ENCODE measurements at places on chromosomes 2 and 18.
A peak's percentile ranks its signal among the peaks of the same experiment; 100 is the strongest.

DNA sequence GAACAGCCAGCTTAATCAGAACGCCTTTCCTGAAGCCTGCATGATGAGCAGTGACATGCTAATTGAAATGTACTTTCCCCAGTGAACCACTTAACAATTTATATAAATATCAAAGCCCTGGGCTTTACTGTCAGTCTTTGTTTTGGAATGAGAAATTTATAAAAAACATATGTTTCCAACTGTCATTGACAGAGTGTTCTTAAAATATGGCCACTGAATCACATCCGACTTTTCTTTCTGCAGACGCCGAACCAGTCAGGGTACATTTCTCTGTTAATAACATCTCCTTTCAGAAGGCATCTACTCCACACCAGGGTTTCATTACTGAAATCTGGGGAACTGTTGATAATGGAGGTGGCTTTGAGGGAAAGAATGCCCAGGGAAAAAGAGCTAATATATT lies 343.7 kb downstream of the INSIG2 start:
- DNase-seq: no peak

- DNase-seq: no peak
These were observed 3.4 kb downstream of the MBP start for GRCh38 chr18:77129150-77129551.

- DNase-seq: no peak
These were observed 249.3 kb upstream of the GULP1 start for GRCh38 chr2:188042412-188042811.

GRCh38 chr2:212901604-212902275 lies 249.7 kb downstream of the IKZF2 start:
- DNase-seq: no peak

- DNase-seq: no peak
These were observed 12.4 kb downstream of the HS6ST1 start for GRCh38 chr2:128306081-128306930.

DNA sequence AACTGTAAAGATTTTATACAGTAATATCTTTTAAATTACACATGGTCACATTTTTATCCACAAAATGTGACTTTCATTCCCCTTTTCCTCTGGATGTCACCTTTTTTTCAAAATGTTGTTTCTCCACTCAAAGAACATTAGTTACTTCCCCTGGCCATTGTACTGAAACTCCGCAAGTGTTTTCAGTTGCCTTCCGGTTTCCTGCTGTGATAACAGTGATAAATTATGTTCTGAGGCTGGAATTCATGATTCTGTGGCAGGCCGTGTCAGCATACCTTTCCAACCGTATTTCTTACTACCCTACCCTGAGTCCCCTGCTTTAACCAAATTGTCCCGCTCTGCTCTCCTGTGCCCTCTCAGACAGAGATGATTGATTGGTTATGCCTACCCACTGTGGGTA lies 53.5 kb downstream of the MGAT5 start:
- DNase-seq: no peak

DNA sequence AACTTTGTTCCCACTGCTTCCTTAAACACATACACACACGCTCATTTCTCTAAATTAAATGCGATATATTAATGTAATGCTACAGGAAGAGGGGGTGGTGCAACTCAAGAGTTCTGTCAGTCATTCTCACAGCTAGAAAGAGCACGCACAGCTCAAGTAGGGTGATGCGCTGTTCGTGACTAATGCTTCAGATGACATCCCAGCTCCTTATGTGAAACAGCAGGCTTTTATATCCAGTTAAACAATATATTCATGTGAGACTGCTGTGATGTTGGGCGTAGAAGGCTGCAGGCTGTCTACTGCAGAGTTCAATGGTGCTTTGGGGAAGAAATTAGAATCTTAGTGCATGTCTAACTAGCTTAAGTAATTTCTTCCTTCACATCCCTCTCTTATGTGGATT lies 912.6 kb upstream of the FSHR start:
- no peak for DNase-seq

- no peak for DNase-seq
These were observed 2183.6 kb upstream of the CELF4 start for GRCh38 chr18:39749154-39749553.

DNA sequence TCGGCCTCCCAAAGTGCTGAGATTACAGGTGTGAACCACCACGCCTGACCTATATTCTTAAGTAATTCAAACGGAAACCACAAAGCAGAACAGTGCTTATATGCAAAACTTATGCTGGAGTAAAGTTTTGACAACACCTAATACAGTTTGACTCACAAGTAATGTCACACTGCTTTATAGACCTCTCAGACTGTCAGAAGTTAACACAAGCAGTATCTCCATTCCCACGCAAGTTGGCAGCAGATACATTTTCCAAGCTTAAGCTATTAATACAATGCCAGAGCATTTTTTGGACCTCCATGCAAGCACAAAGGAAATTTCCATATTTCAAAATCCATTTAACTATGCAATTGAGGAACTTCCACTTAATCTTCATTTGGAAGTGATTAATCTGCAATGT lies 21.0 kb upstream of the SANBR start:
- DNase-seq: no peak

DNA sequence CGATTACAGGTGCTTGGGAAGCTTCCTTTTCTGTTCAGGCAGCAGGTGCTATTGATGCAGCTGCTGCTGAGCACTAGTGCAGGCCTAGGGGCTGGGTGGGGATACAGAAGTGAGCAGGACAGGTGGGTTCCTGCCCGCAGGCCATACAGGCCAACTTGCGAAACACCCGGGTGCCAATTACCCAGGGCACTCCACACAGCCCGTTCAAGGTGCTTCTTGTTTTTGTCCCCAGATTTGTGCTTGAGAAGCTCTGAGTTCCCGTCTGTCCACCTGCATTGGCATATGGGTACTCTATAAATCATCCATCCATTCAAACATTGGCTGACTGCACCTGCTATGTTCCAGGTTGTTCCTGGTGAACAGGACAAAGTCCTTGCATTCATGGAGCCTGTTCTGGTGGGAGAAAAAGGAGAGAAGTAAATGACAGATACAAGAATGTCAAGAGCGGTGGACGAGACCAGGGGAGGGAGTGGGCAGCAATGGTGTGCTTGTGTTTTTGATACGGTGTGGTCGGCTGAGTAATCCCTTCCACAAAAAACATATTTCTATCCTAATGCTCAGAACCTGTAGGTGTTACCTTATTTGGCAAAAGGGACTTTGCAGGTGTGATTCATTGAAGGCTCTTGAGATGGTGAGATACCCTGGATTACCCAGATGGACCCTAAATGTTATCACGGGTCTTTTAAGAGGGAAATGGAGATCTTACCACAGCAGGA lies 31.4 kb downstream of the SH3BP4 start:
- no peak for DNase-seq

DNA sequence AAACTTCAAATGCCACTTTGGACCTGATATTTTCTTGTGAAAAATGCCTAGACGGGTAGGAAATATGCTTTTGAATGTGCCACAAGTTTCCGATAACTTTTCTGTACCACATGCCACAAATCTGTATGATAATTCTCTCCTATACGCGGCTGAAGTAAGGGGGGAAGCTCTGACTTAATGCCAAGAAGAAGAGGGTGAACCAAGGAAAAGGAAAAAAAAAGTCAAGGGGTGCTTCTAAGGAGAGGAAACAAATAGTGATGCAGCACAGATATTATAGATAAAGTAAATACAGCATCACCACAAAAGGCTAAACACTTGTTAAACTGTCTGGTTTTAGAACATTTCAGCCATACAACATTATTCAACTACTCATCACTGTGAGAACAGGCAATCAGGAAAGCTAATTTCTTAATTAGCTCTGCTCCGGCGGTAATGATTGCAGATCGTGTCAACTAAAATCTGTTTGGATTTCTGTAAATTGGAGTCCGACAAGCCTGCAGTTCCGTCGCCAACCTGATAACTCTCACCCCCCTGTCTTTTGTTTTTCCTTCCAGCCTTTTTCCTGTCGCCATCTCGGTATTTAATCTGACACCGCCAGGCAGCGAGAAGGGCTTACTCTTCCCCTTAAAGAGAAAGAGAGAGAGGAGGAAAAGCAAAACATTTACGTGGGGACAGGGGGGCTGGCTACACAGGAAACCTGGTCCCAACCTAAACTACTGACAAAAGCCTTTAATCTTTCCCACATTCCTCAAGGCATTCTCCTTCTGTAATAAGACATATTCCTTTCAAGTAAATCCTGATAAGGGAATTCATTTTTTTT lies 67.5 kb downstream of the ZEB2 start:
- no peak for DNase-seq

- no peak for DNase-seq
These were observed 1.7 kb downstream of the MBOAT2 start for GRCh38 chr2:9001778-9002177.

DNA sequence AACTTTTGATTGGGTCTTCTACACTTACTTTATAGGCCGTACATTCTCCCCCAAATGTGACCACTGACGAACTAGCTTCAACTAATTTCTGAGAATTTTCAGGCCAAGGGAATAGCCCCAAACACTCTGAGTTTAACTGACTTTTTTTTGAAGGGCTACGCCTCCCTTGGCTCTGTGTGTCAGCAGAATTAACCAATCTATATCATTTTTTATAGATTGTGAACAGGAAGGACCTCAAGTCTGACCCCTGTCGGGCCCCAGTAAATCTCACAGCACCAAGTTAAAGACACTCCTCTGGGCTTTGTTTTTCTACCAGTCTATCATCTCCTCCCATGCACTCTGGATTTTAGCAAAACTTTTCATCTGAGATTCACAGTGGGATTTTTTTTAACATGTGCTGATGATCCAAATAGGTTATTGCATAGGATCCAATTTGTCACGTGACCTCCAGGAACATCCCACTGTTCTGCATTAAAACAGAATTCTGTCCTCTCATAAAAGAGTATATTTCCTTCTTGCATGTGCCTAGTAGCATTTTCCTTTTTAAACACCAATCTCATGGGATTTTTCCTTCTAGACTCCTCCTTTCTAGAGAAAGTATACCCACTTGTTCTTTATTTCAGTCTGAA lies 307.1 kb downstream of the OSR1 start:
- DNase-seq: no peak

DNA sequence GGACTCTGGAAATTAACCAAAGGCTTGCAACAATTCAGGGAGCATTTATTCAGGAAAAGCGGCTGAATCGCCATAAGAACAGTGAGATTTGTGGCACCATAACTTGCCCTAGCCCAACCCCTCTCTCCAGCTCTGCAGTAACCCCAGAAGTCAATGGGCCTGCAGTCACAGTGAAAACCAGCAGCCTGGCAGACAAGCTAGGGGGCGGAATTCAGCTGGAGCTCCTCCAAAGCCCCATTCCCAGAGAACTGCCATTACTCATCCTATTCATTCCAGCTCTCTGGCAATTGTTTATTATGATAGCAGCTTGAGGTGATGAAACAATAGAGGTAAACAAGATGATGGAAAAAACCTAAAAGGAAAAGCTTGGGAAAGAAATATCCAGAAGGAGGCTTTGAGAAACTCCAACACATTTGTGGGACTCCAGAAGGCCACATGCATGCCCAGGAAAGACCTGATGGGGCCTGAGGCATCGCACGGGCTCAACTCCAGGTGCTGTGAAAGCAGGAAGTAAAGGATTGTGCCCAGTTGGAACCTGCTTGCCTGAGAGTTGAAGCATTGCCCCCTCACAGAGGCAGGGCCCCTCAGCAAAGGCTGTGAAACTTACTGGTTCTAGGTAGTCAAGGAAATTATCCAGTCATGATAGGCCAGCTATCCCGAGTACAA lies 126.7 kb downstream of the TWIST2 start:
- no peak for DNase-seq

GRCh38 chr18:33755931-33756560 lies 178.0 kb downstream of the ASXL3 start:
- DNase-seq: no peak

GRCh38 chr2:47221039-47221438 lies 65.9 kb upstream of the STPG4 start:
- no peak for DNase-seq

DNA sequence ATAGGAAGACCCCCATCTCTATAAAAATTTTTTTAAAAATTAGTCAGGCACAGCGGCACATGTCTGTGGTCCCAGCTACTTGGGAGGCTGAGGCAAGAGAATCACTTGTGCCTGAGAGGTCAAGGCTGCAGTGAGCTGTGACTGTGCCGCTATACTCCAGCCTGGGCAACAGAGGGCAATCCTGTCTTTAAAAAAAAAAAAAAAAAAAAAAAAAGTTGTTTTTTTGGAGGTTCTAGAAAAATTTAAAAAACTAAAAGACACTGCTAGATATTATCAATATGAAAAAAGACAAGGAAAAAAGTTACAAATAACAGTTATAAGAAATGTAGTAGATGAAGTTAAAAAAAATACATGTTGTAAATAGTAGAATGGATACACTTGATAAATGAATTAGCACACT lies 56.1 kb upstream of the C2orf15 start:
- DNase-seq: peak; percentile 24

GRCh38 chr18:26489881-26490280 lies 58.5 kb downstream of the KCTD1 start:
- no peak for DNase-seq

DNA sequence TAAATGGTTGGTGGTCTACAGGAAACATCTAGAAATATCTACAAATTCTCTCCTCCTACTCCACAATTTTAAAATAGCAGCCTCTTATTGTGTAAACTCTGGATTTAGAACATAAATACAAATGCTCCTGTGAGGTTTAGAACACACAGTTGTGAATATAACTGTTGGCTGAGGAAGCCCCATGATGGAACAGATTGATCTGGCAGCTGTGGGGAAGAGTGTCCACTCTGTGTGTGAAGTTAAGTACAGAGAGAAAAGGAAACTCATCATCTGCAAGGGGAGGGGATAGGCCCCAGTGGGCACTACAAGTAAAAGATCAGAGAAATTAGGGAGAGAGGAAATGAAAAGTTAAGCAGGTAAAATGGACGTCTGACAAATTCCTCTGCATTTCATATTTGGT lies 422.7 kb upstream of the FSHR start:
- no peak for DNase-seq

DNA sequence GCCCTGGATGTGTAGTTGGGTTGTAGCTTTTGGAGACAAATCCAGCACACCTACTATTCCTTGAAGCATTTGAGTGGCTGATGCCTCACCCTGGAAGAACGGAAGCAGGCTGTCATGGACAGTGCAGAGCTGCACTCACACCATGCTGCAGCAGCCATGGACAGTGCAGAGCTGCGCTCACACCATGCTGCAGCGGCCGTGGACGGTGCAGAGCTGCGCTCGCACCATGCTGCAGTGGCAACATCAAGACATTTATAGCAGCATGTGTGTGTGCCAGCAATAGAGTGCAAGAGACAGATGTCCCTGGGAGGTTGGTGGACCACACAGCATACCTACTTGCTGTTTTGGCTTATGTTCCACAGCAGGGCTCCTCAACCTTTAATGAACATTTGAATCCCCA lies 30.6 kb downstream of the GNAL start:
- DNase-seq: no peak

Measured in CD4-positive, alpha-beta T cell treated with Interleukin-12 subunit alpha and Interleukin-12 subunit beta, for 1 hour (primary cell).